ENCODE measurements at places on chromosomes 1 and 21. TPM values are rescaled to one million over a fixed set of nuclear protein-coding genes. Genes with fewer than 3 reads are reported as not detected.
A peak's percentile ranks its signal among the peaks of the same experiment; 100 is the strongest.

ICOSLG gene
- total RNA-seq = 4.3 TPM

- peak; percentile 72 for DNase-seq
Measured at GRCh38 chr1:54273092-54273794, 73.3 kb downstream of the MRPL37 start.

DNA sequence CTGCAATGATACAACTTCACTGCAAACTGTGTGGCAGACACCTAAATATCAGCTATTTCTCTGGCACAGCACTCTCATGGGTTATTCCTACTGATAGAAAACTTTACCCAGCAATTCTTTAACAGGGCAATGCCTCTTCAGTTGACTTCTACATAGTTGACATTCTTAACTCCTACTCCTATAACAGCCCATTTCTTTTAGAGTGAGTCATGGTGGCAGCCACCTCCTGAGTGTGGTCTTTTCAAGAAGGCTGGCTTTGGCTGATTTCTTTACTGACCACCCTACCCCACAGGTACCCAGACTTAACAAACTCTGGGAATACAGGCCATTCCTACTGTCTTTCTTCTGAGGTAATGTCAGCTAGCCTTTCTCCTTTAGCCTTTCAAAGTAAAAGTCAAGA is 805.8 kb upstream of the ADGRL2 start:
- no peak for DNase-seq

DNA sequence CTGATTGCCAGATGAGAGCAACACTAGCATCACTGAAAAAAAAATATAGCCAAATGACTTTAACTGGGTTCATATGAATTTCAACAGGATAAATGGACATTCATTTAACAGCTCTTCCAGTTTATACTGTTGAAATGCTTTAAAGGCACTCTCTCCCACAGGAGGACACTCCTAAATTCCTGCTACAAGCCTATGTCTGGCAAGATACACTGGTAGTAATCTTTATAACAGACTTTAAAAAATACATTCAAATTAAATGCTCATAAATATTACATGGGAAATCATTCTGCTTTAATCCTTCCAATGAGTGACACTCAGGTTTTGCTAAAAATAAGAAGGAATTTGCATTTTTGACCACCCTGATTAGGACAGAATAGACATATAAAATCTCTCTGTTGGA is 526.7 kb upstream of the ADAMTS5 start:
- no peak for DNase-seq

GRCh38 chr1:179750630-179751029 is 7.5 kb downstream of the FAM163A start:
- DNase-seq = no peak

- DNase-seq = no peak
Measured at GRCh38 chr1:80310703-80311245, 1304.2 kb upstream of the ADGRL4 start.

GRCh38 chr1:162951553-162952315 is 90.8 kb upstream of the CCDC190 start:
- no peak for DNase-seq

- DNase-seq = peak; percentile 54
Measured at GRCh38 chr1:52032785-52033131, 852 bp downstream of the KTI12 start.

GRCh38 chr21:35275776-35276175 is 226.7 kb upstream of the RUNX1 start:
- no peak for DNase-seq

DNA sequence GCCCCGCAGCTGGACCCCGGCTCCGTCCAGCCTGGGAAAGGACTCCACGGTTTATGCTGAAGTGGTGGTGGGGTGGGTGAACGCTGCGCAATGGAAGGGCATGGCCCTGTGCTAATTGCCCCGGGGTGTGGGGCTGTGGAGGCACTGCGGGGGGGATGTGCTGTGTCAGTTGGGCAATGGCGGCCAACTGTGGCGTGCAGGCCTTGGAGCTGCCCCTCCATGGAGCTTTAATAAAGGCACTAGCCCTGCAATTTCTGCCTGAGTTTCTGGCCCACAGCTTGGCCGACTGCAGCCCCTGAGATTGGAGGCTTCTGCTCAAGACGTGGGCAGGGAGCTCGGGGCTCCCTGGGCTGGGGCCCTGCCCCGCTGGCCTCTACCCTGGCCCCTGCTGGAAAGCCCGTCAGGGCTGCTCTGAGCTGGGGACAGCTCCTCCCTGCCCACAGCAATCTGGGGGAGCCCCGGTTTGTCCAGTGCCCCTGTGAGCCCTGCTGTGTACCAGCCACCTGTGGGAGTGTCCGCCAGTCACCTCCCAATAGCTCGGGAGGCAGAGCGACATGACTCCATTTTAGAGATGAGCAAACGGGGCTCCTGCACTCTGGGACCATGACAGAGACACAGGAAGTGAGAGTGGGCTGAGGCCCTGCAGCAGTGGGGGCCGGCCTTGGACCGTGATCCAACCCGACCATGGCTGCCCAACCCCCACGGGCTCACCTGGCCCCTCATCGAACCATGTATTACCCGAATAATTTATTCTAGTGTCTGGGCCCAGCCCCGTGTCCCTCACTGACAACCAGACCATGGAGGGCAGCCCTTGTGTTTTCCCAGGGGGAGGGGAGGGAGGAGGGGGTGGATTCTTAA is 8.7 kb upstream of the TNFRSF14 start:
- DNase-seq = peak; percentile 64

- no peak for DNase-seq
Measured at GRCh38 chr1:39927538-39927937, 25.8 kb upstream of the MYCL start.
